Tibial nerve (tissue), 4 donors: ENCODE measurements at places on chromosomes 2 and 18.

- DNase-seq, result no peak
Observed at GRCh38 chr2:127597046-127597983, 48.6 kb upstream of the GPR17 start.

DNA sequence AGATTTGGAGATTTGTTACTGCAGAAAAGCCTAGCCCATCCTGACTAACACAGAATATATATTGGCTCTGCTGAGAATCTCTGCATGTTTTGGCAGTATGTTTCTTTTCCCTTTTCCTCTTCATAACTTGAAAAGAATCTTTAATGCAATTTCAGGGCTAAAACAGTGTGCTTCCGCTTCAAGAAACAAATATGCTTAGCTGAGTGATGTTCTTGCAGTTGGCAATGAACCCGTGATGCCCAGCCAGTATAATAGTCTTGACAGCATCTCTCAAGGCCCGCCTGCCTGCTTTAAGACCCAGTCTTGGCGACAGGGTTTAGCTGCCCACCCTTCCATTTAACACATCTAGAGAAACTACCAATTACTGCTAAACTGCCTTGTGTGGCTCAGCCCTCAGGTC is 184.5 kb downstream of the INO80D start:
- DNase-seq, result no peak

DNA sequence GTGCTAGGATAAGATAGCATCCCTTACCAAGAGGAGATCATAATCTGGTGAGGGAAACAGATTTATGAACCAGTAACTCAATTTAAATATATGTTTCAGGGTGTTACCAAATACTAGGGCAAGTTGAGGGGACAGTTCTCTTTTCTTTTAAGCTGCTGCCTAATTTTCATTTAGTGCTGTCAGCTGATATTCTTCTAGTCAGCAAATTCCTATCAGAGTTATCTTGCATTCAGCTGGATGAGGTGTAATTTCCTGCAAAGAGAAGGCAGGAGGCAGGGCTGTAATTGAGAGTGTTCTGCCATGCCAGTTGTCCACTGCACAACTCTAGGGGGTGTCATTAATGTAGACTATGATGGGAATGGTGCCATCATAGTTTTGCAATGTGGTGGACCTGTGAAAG is 141.3 kb upstream of the LHCGR start:
- no peak for DNase-seq

DNA sequence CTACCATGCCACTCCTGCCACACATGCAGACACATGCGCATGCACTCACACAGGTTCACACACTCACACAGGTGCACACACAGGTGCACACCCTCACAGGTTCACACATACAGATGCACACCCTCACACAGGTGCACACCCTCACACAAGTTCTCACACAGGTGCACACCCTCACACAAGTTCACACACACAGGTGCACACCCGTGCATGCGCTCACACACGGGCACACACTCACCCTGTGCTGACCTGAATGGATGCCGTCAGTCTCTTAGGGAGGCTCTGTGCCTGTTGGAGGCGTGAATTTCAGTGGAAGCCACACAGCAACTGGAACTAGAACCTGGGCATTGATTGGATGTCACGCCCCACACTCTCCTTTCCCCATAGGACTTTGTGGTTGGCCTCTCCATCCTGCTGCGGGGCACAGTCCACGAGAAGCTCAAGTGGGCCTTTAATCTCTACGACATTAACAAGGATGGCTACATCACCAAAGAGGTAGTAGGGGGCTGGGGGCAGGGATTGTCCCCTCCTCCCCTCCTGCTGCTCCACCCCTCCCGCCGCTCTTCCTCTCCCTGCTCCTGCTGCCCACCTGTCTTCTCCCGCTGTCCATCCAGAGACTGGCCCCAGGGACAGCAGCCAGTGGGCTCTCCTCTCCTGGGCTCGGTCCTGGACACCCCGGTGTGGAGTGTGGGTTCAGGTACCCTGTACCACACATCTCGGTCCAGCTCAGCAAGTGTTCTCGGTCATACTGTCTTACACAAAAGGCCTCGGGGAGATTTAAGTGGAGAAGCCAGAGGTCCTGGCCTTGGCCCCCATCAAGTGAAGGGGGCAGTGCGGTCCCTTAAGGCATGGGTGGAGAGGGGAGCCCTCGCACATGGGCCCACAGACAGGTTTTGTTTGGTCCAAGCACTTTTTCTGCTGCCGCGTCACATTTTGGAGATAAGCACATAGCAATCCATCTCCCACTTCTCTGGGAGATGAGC is 21.0 kb upstream of the FAHD2A start:
- DNase-seq, result no peak

DNA sequence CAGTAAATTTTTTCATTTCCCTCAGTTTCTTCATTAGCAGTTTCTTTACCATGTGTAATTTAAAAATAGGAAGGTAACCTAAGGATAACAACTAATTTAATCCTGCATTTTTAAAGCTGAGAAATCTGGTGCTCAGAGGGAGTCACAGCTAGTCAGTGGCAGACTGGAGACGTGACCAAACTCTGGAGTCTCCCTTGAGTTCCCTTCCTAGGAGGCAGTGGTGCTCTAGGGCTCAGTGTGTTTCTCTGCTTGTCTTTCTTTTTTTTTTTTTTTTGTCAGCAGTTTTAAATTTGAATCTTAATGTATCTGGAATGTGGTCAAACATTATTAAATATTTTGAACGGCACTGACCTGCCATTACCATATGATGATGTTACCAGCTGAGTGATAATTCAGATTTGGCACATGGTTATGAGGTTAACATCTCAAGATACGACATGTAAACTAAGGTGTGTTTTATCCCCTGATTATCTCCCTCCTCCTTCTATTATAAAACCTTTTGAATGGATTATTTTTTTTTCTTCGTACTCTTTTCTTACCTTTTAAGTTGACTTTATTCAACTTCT is 226.2 kb downstream of the GALNT13 start:
- DNase-seq, result no peak

DNA sequence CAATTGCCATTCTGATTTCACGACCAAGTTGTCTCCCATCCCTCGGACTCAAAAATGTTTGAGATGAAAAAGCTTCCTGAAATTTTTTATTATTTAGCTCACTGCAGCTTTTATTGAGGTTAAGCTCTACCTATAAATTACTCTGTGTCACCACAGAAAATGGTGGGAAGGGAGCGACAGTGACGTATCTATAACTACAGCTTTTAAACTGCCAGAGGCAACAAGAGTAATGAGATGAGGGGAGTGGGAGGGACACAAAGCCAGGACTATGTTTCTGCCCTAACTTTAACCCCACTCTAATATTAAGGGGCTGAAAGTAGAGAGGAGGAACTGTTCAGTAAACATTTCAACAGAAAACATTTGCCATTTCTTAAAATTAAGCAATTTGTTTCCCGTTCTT is 37.4 kb downstream of the SMAD2 start:
- DNase-seq, result no peak

GRCh38 chr2:10201201-10201600 is 78.7 kb downstream of the RRM2 start:
- DNase-seq, result no peak

GRCh38 chr2:120914839-120915521 is 179.3 kb downstream of the GLI2 start:
- peak; percentile 73 for DNase-seq

- no peak for DNase-seq
Observed at GRCh38 chr18:48672671-48673340, 134.0 kb downstream of the CTIF start.

DNA sequence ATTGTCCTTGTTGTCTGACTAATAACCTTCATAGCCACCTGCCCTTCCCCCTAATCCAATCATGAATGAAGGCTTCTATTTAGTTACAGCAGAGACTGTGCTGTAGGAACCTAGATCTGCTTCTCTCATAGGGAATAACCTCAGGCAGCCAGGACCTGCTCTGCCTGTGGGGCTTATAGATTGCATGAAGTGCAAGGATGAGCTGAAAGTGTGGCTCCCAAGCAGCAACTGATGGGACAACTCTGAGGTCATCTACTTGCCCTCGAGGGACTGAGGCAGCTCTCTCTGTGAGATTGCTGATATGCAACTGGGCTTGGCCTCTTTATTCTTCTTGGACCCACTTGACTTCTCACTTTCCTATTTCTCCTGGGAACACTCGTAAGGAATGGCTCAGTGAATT is 23.8 kb upstream of the SLC38A11 start:
- no peak for DNase-seq

DNA sequence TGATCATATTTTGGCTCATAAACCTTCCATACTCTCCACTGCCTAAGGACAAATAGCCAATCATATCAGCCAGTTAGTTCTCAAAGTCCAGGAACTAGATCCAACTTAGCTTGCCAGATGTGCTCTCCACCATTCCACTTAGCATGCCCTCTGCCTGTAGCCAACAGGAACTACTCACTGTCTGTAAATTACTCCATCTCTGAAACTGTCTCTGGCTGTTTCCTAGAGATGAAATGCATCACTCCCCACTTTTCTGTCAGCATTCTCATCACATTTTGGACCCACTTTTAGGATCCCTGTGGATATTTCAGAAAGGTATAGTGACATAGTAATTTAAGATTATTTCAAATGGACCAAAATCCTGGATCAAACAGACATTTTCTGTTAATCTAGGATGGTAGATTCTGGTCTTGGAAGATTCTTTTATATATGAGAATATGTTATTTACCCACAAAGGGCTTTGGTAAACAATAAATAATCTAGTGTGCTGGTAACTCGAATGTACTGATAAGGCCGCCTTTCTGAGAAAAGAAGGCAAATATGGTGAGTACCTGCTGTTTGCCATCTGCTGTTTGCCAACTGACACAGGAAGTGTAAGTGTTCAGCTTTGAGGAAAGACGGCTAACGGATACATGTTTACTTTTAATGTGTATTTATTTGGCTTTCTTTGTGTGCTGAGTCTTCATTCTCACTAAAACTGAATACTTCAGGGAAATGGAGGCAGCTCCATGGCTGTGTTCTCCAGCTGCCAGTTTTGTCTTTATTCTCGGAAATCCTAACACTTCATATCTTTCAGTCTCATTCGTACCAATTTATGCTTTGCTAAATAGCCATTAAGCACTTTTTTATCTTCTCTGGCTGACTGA is 79.5 kb downstream of the EVA1A start:
- DNase-seq, result no peak

DNA sequence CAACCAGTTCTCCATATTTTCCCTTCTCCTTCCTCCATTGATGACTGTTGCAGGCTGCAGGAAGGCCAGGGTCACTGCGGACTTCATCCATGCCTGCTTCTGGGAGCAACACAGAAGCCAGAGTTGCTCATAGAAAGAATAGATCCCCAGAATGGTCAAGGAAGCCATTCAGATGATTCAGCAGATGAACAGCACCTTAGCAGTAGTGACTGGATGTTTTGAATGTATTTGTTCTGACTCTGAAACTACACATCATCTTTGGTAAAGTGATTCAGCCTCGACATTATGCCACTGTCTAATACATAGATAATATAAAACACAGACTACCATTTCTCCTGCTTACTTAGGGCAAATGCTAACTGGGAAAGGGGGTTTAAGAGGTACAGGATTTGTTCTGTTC is 411.6 kb downstream of the RND3 start:
- no peak for DNase-seq

GRCh38 chr2:105417857-105418436 is 19.1 kb upstream of the FHL2 start:
- no peak for DNase-seq

- DNase-seq, result no peak
Observed at GRCh38 chr18:73168236-73168635, 300.4 kb upstream of the NETO1 start.

GRCh38 chr18:27428120-27428519 is 243.0 kb upstream of the CHST9 start:
- no peak for DNase-seq

DNA sequence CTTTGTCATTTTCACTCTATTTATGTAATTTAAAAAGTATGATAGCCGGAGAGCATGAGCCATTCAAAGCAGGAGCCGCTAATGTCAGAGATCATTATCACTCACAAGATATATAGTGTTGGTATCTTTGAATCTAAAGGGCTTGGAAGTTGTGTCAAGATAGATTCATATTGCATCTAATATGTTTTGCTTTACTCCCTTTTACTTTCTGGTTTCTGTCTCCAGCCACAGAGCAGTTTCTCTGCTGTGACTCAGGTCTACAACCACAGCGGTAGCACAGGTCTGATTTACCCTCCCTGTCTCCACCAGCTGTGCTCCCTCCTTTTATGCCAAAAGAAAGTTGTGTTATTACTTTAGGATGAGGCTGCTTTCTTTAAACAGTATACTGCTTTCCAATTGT is 424.0 kb downstream of the ARHGAP15 start:
- DNase-seq, result no peak

DNA sequence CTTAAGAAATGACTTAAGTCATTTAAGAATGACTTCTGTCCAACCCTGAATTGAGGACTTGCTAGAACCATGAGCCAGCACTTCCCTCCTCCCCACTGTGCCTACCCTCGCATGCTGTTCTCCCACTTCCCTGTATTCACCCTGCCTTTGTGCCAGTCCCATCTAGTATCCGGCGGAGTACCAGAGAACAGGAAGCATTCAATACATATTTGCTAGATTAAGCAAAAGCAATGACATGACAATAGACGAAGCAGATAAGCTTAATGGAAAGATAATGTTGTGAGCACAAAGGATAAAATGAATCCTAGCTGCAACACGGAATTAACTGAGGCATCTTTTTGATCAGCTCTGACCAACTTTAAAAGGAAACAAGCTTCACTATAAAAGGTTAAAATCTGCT is 328.5 kb downstream of the TDRD15 start:
- DNase-seq, result no peak

GRCh38 chr18:8824846-8825245 is 119.5 kb downstream of the MTCL1 start:
- DNase-seq, result no peak

- DNase-seq, result peak; percentile 10
Observed at GRCh38 chr18:79570266-79571201, 109.1 kb upstream of the CTDP1 start.

DNA sequence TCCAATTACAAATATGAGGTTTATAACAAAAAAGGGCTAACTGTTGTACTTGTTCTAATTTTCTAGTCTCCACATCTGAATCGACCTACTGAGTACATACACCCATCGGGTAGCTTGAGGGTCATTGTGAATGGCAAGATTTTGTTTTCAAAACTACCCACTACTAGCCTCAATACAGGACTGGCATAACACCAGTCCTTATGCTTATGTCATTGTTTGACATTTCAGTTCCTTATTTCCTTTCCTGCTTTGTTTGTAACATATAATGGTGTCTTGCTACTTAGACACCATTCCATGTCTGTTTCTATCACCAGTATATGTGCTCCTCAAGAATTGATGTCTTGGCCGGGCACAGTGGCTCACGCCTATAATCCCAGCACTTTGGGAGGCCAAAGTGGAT is 86.0 kb downstream of the EPHA4 start:
- no peak for DNase-seq
